ENCODE measurements at places on chromosomes 1 and 21. TPM values are rescaled to one million over a fixed set of nuclear protein-coding genes. Genes with fewer than 3 reads are reported as not detected.

NBL1 gene
- total RNA-seq = 3.3 TPM

GOLT1A gene
- total RNA-seq = not detected

FCRL6 gene
- not detected for total RNA-seq

PGLYRP3 gene
- not detected for total RNA-seq

- H3K27ac ChIP-seq = no peak overlapping the region
- peaks cover 56% of the 10 kb centered on the region for H3K36me3 ChIP-seq
- peaks cover 7% of the 10 kb centered on the region for H3K4me1 ChIP-seq
- DNase-seq = no peak
- H3K27me3 ChIP-seq = no peaks in the 10 kb centered on the region
- H3K4me3 ChIP-seq = no peak overlapping the region
Measured at GRCh38 chr1:30984165-30984889, 75.8 kb upstream of the SDC3 start.

GRCh38 chr1:12251442-12251841 lies 21.6 kb downstream of the VPS13D start:
- no peaks in the 10 kb centered on the region for H3K4me1 ChIP-seq
- DNase-seq = no peak
- H3K4me3 ChIP-seq = no peak overlapping the region
- H3K27me3 ChIP-seq = no peaks in the 10 kb centered on the region
- H3K36me3 ChIP-seq = peaks cover 79% of the 10 kb centered on the region
- H3K27ac ChIP-seq = no peak overlapping the region

- H3K27me3 ChIP-seq = peaks cover 34% of the 10 kb centered on the region
- no peaks in the 10 kb centered on the region for H3K36me3 ChIP-seq
- no peak for DNase-seq
- no peak overlapping the region for H3K4me3 ChIP-seq
- peaks cover 18% of the 10 kb centered on the region for H3K4me1 ChIP-seq
- H3K27ac ChIP-seq = no peak overlapping the region
Measured at GRCh38 chr21:33075128-33075527, 5.2 kb downstream of the OLIG1 start.

DNA sequence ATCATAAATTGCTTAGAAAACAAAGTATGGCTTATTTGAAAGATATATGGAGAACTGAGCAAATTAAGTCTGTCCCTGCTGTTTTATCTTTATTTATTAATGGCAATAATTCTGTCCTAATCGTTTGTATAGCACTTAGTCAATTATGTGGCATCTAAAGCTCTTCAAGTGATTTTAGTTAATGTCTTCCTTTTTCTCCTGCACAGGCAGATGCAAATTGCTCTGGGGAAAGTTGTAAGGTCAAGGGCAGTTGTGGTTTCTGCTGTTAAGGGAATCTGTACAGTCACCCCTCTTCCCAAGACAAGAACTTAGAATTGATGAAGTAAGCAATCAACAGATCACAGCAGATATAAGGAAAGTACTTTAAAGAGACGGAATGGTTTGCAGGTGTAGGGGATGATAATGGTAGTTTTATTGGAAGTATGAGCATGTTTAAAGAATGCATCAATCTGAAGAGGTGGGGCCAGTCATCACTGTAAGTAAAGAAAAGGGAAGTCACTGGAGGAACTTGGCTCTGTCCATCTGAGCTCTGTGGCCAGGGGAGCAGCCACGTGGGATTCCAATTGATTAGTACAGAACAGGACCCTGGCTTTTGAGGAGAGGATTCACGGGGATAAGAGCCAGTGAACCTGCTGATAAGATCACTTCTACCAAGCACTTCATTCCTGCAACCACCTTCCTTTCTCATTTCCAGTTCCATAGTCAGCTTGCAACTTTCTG lies 116.0 kb upstream of the KCNJ6 start:
- H3K27ac ChIP-seq = no peak overlapping the region
- no peak overlapping the region for H3K4me3 ChIP-seq
- DNase-seq = no peak
- no peaks in the 10 kb centered on the region for H3K27me3 ChIP-seq
- H3K4me1 ChIP-seq = no peaks in the 10 kb centered on the region

GRCh38 chr1:198873696-198874230 lies 234.9 kb downstream of the PTPRC start:
- H3K4me3 ChIP-seq = no peak overlapping the region
- no peak overlapping the region for H3K27ac ChIP-seq
- no peaks in the 10 kb centered on the region for H3K27me3 ChIP-seq
- no peak for DNase-seq
- no peaks in the 10 kb centered on the region for H3K4me1 ChIP-seq

- DNase-seq = no peak
- H3K4me1 ChIP-seq = no peaks in the 10 kb centered on the region
- H3K27ac ChIP-seq = no peak overlapping the region
- no peaks in the 10 kb centered on the region for H3K27me3 ChIP-seq
- peaks cover 36% of the 10 kb centered on the region for H3K36me3 ChIP-seq
Measured at GRCh38 chr1:1669468-1670440, 10.9 kb upstream of the CDK11B start.

DNA sequence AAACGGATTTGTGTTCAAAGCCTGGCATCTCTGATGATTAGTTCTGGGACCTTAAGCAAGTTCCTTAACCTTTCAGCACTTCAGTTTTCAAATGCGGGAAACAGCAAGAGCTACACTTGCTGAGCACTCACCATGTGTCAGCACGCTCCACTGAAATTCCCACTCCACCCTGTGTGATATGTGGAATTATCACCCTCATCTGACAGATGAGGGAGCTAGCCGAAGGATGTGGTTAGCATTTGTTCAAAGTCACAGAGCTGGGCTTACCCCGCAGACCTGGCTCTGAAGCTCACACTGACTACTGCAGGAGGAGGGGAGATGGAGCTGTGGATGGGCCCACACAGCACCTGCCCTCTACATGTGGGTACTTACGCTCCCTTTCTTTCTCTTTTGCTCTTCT lies 29.1 kb downstream of the IL12RB2 start:
- H3K4me3 ChIP-seq = peak overlapping the region; percentile 14
- peak overlapping the region; percentile 56 for H3K27ac ChIP-seq
- H3K27me3 ChIP-seq = no peaks in the 10 kb centered on the region
- H3K4me1 ChIP-seq = peaks cover 40% of the 10 kb centered on the region
- DNase-seq = peak; percentile 70

DNA sequence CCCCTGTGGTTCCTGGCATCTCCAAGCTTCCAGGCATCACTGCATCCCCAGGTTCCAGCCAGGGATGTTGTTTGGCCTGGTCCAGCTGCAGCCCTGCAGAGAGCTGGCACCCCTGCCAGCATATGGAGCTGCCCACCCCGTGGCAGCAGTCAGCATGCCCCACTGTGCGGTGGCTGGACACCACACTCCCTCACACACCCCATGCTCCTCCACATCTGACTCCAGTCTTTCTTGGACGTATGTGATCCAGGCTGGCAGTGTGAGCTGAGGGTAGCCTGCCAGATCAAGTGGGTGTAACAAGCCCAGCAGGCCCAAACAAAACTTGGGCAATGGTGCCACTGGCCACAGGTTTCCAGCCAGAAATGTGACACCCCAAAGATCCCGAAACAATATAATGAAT lies 620.4 kb downstream of the RWDD3 start:
- H3K4me3 ChIP-seq = no peak overlapping the region
- no peaks in the 10 kb centered on the region for H3K36me3 ChIP-seq

GRCh38 chr1:54069791-54070170 lies 16.4 kb downstream of the TCEANC2 start:
- no peaks in the 10 kb centered on the region for H3K36me3 ChIP-seq
- no peaks in the 10 kb centered on the region for H3K27me3 ChIP-seq
- H3K4me1 ChIP-seq = no peaks in the 10 kb centered on the region
- DNase-seq = peak; percentile 5
